ENCODE measurements at places on chromosomes 4 and X. TPM values are rescaled to one million over a fixed set of nuclear protein-coding genes. Genes with fewer than 3 reads are reported as not detected.

GRCh38 chr4:140156529-140157171 is 2.7 kb upstream of the MAML3 start:
- DNase-seq = no peak

DNA sequence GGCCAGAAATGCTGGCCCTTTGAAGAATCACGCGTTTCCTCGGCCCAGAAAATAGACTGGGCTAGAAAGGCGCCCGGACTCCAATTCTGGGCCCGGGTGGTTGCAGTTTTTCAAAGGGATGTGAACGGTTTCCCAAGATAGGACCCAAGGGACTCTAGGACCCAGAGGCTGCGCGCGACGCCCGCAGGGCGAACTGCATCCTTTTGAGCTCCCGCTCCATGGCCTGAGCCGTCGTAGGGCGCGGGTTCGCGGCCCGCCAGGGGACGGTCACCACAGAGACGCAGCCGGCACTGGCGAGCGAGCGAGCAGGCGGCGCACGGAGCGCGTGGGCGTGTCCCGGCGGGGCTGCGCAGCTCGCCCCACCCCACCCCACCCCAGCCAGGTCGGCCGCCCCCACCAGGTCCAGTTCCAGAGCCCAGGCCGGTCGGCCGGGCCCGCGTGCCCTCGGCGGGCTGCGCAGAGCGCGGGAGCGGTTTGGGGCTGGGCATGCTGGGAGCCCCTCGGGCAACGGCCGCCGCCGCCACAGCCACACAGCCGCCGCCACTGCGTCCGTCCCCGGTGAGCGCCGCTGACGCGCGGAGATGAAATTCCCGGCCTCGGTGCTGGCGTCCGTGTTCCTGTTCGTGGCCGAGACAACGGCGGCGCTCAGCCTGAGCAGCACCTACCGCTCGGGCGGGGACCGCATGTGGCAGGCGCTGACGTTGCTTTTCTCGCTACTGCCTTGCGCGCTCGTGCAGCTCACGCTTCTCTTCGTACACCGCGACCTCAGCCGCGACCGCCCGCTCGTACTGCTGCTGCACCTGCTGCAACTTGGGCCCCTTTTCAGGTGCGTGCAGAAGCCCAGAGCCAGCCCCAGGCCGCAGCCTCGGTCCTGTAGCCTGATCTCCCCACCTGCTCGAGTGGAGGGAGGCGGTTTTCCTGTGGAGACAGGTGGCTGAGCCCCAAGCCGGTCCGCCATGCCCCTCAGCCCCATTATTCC is at the start of gene XK:
Gene XK (plus strand): TSS at position 411 of the 979 bp plus-strand sequence. CDS start 171 bp downstream, at position 582.
- peak; percentile 15 for DNase-seq

Gene ESX1
- not detected for polyA plus RNA-seq

DNA sequence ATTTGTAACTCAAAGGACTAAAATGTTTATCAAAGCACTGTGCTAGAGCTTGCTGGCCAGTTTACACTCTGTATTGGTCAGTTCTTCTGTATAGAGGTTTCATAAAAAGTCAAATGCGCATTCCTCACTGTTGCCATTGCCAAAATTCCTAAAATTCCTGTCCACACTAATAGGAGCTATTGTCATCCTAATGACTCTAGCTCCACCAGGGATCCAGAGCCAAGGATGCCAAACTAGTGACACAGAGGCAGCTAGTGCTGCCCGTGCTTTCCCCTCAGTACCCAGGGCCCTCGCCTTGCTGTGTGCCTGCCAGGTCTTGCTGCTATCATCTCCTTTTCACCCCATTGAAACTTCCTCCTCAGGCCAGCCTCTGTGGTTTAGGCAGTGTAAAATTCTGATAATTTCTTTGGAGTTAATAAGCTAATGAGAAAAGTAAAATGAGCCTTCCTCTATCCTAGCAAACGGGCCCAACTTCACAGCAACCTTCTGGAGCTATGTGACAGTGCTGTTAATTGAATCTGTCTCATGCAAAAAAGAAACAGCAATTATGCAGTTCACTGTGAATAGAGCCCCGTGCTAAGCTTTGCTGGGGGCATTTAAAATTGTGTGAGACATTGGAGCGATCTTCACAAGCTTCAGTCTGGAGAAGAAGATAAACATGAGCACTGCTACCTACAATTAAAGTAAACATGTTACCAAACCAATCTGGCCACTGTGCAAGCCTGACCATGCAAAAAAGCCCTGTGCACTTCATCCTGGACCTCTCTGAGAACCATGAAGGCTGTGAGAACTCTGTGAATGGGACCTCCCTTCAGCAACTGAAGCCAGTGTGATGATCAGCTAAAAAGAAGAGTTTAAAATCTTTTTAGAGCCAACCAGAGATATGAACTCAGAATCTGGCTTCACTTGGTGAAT is 43.1 kb upstream of the FGF2 start:
- DNase-seq = no peak

DNA sequence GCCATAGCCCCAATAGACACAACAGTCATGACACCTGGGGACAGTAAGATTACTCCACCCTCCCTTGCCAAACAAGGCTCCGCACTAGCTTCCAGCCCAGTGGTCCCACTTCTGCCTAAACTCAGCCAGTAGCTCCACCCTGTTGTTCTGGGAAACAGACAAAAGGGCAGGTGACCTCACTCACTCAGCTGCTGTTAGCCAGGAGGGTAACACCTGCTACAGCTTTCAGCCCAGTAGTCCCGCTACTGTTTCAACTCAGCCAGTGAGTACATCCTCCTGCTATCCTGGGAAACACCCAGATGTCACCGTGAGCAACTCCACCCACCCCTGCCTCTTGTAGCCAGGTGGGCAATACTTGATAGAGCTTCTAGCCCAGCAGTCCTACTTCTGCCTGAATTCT is 162.7 kb upstream of the CPXCR1 start:
- DNase-seq = no peak

Gene KLHL4
- polyA plus RNA-seq = 8.6 TPM

DNA sequence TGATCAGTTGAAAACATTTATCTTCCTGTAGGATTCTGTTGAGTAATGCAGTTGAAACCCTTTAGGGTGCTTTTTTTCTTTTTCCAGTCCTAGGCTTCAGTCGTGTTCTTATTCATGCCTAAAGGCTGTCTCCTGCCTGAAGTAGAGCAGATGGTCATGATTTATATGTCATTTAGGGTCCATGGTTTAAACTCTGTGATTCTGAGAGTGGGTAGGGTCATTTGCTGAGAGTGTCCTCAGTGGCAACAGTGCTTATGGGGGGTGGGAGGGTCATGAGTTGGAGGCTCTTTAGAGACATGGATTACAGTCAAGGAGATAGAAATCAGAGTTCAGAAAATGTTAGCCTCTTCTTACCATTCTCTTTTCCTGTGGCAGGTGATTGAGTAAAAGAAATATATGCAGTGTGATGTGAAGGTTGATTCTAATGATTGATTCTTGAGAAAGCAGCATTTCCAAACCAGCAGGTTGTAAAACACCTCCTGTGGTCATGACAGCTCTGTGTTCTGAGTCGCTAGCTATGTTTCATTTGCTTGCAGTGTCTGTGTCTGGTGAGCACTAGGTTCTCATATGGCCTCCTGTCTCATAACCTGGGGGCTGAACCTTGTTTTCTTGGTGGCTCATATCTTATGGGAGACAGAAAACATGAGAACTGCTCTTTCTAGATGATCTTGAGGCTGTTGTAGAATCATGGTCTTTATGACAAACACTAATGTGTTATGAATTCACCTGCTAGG is 60.4 kb downstream of the JADE1 start:
- DNase-seq = no peak

Gene FAM9B
- 0.11 TPM for polyA plus RNA-seq

- no peak for DNase-seq
These were observed 253.6 kb upstream of the DIPK2B start for GRCh38 chrX:45454290-45454689.

Gene SLITRK4
- 15.1 TPM for polyA plus RNA-seq

Gene TCEAL2
- 16.4 TPM for polyA plus RNA-seq

- no peak for DNase-seq
These were observed 163.4 kb downstream of the BANK1 start for GRCh38 chr4:101953949-101954348.

Gene LSM6
- polyA plus RNA-seq = 53.3 TPM

- DNase-seq = no peak
These were observed 3.0 kb downstream of the RAP2C start for GRCh38 chrX:132216283-132216682.

Gene GSX2
- not detected for polyA plus RNA-seq

GRCh38 chr4:27684610-27685011 is 824.0 kb downstream of the STIM2 start:
- peak; percentile 37 for DNase-seq

Gene ZCCHC12
- polyA plus RNA-seq = 1.1 TPM

DNA sequence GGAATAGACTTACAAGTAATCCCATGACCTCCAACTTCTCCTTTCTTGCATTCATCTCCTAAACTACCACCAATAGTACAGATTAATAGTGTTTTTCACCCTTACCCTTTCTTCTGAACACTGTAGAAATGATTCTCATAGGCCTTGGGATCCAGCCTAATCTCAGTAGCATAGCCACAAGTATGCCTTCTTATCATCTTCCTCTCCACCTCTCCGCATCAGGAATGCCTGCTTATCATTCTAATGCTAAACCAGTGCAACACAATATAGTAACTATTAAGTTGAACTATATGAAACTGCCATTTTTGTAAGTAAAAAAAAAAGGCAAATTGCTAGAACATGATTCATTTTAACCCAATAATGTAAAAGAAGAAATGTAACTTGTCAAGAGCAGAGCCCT is 79.5 kb upstream of the IL2 start:
- DNase-seq = no peak

GRCh38 chr4:101762025-101762424 is 28.5 kb upstream of the BANK1 start:
- DNase-seq = no peak

GRCh38 chr4:150683775-150684350 is 101.9 kb downstream of the MAB21L2 start:
- DNase-seq = no peak

Gene TDO2
- 2.5 TPM for polyA plus RNA-seq

Gene MAGEA4
- polyA plus RNA-seq = not detected

Gene PRKG2
- polyA plus RNA-seq = 1.9 TPM

Gene SPARCL1
- polyA plus RNA-seq = 15.3 TPM

Gene STBD1
- 2.0 TPM for polyA plus RNA-seq

- no peak for DNase-seq
These were observed 123.6 kb downstream of the SH3RF1 start for GRCh38 chr4:169147191-169147590.

Gene MRFAP1L1
- polyA plus RNA-seq = 133 TPM
